ENCODE measurements at places on chromosomes 11 and 22. TPM values are rescaled to one million over a fixed set of nuclear protein-coding genes. Genes with fewer than 3 reads are reported as not detected.

NAALAD2 gene
- total RNA-seq, result not detected

- no peak for DNase-seq
Observed at GRCh38 chr22:23581260-23581650, 1.2 kb upstream of the IGLL1 start.

DNA sequence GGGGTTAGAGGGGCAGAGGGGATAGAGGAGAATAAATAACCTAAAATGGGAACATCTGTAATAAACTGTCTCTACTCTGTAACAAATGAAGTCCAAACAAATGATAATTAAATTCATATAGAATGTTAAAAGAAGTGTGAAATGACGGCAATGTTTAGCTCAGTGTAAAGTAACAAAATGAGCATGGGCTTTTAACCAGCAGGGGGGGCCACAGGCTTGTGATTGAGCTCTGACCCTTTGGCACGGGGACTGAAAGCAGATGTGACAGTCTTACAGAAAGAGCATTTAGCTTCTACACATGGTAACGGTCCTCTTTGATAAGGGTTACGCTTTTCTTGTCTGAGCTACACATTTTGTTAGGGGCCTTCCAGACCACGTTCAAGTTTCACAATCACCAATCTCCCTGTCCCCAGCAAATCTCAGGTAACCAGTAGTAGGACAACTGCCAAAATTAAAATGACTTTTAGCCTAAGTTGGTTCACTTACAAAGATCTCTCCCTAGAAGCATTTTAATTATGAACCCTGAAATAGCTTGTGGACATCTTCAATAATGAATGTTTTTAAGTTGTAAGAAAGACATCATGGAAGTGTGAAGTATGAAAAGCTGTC is 262.5 kb downstream of the DCDC1 start:
- DNase-seq, result peak; percentile 51

DNA sequence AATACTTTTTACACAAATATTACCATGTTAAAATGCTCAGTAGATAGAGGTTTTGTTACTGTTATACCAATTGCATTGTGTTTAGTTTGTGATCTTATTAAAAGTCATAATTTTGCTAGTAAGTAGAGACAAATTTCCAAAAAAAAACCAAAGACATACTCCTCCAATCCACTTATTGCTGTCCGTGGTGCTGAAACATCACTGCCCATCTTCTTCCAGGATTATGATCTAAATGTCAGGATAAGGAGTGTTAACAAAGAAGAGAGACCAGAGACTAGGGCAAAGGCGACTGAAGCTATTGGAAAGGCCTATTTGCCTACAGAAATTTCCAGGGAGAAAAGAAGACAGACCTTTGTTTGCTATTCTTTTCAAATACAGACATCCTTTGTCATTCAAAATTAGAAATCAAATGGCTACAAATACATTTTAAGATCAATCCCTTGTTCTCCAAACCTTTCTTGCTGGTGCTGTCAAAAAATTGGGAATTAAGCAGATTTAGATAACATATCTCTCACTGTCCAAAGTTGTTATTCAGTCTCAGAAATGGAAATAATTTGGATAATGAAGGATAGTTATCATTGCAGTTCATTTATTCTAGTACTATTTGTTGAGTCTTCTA is 199.7 kb downstream of the C11orf91 start:
- DNase-seq, result no peak
